ENCODE measurements at places on chromosomes 1 and 21.

- DNase-seq: peak; percentile 30
These were observed 76.1 kb upstream of the KIAA0040 start for GRCh38 chr1:175268720-175269119.

DNA sequence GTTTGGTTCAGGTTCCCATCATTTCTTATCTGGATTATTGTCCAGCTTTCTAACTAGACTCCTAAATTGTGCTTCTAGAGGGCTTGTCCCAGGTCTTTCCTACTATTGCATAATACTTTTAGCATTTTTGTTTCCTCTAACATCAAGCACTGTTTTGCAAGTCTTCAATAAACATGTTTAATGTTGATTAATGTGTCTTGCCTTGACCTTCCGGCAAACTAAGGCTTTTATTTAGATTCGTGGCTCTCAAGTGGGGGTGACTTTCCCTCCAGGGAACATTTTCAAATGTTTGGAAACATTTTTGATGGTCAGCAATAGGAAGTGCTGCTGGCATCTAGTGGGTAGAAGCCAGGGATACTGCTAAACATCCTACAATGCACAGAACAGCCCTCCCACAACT, 90.7 kb downstream of the RPE65 start:
- DNase-seq: no peak

DNA sequence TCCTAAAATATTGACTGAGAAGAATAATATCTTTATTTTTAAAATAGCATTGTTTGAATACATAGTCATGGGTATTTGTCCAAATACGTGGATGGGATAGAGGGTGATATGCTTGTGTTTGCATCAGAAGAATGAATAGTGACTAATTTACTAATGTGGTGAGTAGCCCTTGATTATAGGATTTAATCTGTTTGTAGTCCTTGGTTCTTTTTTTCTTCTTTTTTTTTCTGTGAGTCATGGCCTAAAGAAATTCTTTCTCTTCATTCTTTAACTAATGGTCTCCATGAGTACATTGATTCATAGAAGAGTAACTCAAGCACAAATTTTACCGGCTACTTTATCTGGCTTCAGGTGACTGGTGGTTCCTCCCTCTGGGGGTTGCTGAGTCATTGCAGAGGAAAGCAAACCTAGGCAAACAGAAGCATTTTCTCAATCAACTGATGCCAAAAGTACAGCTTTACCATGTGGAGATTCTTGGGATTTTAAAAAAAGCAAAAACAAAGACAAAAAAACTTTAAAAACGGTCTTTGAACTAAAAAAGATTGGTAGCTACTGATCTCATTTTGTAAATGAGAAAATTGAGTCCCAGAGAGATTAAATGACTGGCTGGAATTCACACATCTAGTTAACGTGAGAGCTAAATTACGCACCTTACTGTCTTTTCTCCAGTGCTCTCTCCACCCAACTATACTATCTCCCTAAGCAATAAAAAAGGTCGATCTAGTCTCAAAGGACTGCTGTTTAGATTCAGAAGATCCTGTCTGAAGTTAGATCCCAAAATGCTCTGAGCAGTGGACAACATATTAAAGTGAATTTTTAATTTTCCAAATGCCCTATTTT, 40.5 kb downstream of the AK5 start:
- DNase-seq: peak; percentile 51

DNA sequence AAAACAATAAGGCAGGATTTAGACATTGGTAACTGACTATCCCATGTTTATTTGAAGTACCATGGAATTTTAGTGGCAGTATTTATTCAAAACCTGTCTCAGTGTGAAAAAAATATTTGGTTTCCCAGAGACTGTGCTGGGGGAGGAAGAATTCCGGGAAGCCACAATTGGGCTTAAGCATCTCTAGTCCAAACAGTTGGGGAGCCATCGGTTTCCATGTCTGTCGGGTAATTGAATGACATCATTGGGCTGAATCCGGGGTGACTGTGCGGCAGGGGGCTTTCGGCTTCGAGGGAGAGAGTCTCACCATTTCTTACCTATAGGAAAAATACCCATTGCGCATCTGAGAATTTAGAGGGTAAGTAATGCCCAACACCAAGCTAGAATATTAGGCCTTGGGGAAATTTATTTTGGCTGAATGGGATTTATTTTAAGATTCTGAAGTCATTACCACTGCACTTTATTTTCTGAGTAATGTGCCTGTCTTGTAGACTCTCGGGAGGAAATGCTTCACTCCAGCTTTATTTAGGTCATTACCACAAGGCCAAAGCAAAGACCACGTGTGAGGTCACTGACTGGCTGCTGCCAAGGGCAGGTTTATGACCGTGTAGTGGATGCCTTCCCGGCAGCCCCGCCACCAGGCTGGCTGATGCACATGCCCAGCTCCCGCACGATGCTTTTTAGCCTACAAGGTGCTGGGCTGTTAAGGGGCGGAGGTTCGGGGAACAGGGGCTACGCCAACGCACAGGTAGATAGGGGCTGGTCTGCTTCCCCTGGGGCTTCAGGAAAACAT, 23.1 kb upstream of the UMODL1 start:
- DNase-seq: no peak

DNA sequence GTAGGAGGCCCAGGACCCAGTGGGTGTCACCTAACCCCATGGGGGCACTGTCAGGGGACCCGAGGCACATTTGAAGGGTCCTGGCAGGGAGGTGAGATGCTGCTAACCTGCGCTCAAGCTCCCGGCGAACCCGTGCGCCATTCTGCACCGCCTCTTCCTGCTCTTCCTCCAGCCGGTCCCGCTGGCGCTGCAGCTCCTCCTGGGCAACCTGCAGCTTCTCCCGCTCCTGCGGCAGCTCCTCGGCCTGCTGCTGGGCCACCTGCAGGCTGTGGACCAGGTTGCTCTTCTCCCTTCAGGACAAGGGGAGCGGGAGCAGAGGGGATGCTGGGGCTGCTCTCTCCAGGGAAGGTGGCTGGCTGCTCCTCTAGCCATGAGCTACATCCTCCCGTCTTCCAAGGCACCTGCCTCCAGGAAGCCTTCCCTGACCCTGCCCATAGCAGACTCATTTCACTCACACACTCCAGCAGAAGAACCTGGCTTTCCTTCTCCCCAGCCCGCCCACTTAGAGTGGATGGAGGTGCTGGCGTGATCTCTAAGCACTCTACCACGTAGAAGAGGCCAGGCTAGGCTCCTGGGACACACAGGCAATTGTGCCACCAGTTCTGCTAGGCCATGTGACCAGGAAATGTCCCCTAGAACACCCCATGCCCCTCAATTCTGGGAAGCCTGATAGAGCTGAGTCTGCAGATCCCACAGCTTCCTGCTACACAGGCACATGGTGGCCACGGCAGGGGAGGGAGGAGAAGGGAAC, 15.2 kb upstream of the NBPF1 start:
- DNase-seq: no peak

DNA sequence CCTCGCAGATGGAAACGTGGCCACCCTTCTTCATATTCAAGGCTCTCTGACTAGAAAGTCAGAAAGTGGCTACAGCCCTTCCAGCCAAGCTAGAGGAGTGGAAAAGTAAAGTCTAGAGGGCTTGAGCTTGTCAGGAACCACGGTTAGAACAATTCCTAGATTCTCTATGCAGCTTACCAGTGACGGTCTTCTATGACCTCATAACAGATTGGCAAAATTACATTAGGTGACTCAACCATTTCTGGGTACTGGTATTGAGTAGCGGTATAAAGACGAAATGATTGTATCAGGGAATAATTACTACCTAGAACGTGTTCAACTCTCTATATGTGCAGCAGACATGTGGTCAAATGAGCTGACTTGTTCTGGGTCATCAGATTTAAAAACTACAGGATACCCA, 155.0 kb upstream of the RUNX1 start:
- DNase-seq: no peak

DNA sequence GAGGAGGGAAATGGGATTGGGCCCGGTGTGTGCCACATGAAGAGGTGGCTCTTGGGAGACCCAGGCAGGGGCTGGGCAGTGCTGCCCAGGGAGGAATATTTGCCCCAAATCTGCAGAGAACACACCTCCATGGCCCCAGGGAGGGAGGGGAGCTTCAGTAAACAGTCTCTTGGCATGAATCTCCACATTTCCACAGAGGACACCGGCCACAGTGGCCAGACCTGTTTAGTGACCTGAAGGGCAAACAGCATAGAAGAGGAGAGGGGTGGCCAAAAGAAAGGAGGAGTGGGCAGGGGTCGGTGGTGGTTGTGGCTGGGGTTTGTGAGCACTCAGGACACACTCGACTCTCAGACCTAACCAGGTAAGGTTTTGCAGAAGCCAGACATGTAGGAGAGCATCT, 54.0 kb upstream of the IFFO2 start:
- DNase-seq: peak; percentile 31

- no peak for DNase-seq
These were observed 15.9 kb downstream of the VPS26C start for GRCh38 chr21:37251294-37251634.
